ENCODE measurements at places on chromosomes 1 and 21. TPM values are rescaled to one million over a fixed set of nuclear protein-coding genes. Genes with fewer than 3 reads are reported as not detected.

GBP7 gene
- total RNA-seq, result not detected

DNA sequence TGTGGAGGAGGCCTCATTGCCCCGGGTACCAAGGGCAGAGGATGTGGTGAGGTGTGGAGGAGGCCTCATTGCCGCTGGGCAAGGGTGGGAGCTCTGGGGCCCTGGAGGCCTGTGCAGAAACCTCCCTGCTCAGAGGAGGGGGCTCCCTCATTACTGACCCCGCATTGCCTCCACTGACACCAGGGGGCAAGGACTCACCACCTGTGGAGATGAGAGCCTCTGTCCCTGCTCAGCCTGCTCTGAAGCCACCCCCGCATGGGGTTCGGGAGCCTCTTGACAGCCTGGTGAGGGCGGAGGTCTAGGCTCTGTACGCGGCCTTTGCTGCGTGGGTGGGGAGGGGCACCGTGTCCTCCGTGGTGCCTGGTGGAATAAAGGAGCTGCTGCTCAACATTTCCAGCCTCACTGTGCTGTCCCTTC is 95.0 kb upstream of the COL6A1 start:
- DNase-seq, result no peak

- DNase-seq, result no peak
These were observed 2.3 kb downstream of the IL20 start for GRCh38 chr1:206867716-206868115.

IL20 gene
- total RNA-seq, result not detected

DNA sequence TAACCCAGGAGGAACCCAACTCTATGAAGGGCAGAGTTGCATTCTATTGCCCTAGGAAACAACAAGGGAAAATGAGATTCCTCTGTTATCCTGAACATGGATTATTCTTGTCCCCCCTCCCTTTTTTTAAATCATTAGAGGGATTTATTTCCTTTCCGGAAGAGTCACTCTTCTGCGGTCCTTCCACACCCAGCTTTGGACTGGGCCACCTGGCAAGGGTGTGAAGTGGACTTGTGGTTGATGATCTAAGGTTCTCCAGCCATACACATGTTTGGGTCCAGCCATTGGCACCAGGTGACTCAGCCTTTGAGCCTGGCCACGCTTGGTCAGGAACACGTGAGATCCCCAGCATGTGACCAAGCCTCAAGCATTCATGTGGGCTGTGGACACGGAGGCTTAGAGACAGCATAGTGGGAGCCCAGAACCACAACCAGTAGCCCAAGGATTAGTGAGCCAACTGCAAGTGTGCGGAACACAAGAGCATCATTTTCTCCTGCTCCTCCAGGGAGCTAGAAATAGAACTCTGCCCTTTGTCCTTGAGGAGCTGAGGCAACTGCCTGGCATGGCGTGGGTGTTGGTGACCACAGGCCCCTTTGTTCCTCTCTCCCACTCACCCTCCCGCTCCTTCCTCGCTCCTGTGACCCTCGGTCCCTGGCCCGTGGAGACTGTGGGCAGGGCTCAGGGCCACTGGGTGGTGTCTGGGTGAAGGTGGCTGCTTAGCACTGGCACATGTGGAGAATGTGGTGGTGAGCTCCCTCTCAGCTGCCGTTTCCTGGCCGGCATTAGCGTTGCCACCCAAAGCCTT is 50.1 kb downstream of the NENF start:
- DNase-seq, result no peak

DNA sequence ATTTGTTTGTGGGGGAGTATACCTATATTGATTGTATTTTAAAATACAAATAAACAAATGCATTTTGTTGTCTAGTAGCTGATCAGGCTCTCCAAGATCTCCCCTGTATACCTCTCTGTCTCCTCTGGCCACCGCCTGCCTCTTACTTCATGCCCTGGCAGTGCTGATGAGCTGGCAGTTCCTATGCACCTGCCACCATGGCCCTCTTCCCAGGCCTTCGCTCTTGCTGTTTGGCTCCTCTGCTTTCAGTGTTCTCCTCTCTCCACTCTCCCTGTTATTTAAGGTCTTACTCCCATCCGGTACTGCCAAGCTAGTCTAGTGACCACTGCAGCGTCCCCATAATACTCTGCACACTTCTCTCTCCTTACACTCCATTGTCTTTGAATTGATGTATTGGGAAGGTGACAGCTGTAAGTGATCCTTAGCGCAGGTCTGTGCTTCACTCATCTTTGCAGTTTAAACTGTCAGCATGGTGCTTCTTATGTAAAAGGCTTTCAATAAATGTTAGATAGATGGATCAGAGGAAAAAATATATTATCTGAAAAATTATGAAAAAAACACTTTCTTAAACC is 88.1 kb upstream of the ATP1A1 start:
- DNase-seq, result no peak

GRCh38 chr1:227541796-227542152 is 21.6 kb upstream of the ZNF678 start:
- DNase-seq, result no peak

NUP210L gene
- 0.21 TPM for total RNA-seq

DNA sequence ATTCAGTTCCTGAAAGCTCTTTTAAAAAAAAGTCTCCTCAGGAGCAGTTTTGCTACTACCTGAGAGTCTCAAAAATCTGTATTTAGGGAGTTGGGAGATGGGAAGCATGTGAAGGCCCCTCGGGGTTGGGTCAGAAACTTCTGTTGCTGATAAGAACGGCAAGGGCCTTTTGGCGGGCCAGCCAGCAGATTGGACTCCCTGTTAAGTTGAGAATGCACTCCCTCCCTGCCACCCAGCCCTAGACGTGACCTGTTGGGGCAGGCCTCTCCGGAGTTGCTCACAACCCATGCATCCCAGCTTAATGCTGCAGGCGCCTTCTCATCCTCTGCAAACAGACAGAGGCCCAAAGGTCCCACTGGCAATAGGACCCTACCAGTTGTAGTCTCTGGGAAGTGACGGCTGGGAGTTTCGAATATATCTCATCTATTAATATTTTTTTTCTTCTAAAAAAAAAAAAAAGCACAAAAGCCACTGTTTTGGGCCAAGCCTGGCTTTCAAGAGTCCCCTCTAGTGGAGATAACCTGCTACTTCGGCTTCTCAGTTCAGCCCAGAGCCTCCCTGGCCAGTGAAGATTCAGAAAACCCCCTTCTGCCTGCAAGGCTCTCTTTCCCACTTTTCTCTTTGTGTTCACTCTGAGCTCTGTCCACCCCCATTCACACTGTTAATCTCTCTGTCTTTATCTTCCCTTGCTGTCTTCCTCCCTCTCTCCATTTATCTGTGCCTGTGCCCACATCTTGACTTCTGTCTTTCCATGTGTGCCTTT is 5.3 kb downstream of the PLXNA2 start:
- DNase-seq, result no peak

- no peak for DNase-seq
These were observed 136.2 kb downstream of the SLC35F3 start for GRCh38 chr1:234040446-234041317.

PLA2G2D gene
- not detected for total RNA-seq

- DNase-seq, result no peak
These were observed 88.0 kb downstream of the CD247 start for GRCh38 chr1:167430134-167430848.

- no peak for DNase-seq
These were observed 5.8 kb upstream of the MPZL1 start for GRCh38 chr1:167716000-167716271.

DNA sequence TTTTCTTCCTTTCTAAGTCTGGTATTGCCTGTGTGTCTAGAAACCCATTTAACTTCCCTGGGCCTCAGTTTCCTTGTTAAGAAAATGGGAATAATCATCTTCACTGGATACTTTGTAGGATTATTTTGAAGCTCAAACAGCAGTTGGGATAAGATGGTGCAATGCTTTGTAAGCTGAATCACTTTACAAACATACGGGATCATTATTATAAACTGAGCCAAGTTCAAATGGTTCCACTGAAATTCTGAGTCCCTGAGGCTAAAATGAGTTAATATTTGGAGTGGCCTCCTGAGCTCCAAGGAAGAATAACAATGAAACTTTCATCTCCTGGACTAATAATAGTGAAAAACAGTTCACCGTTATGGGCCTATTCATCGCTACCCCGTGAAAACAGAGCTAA is 388.0 kb downstream of the PLPP3 start:
- DNase-seq, result no peak

- DNase-seq, result no peak
These were observed 57.1 kb upstream of the COL18A1 start for GRCh38 chr21:45347712-45348499.

LCE3D gene
- total RNA-seq, result not detected

ACTN2 gene
- total RNA-seq, result 14.2 TPM

CLDN19 gene
- 0.69 TPM for total RNA-seq

- peak; percentile 39 for DNase-seq
These were observed 24.8 kb upstream of the THEM4 start for GRCh38 chr1:151934048-151934493.

- DNase-seq, result no peak
These were observed 13.0 kb downstream of the IL20 start for GRCh38 chr1:206878456-206878855.

- no peak for DNase-seq
These were observed 26.7 kb downstream of the PIGM start for GRCh38 chr1:160005070-160005469.

ITLN1 gene
- 3.4 TPM for total RNA-seq

GRCh38 chr1:151058692-151059091 is 730 bp downstream of the CDC42SE1 start:
- DNase-seq, result no peak

- DNase-seq, result no peak
These were observed 59.9 kb downstream of the ZBTB18 start for GRCh38 chr1:244111027-244111426.

DNA sequence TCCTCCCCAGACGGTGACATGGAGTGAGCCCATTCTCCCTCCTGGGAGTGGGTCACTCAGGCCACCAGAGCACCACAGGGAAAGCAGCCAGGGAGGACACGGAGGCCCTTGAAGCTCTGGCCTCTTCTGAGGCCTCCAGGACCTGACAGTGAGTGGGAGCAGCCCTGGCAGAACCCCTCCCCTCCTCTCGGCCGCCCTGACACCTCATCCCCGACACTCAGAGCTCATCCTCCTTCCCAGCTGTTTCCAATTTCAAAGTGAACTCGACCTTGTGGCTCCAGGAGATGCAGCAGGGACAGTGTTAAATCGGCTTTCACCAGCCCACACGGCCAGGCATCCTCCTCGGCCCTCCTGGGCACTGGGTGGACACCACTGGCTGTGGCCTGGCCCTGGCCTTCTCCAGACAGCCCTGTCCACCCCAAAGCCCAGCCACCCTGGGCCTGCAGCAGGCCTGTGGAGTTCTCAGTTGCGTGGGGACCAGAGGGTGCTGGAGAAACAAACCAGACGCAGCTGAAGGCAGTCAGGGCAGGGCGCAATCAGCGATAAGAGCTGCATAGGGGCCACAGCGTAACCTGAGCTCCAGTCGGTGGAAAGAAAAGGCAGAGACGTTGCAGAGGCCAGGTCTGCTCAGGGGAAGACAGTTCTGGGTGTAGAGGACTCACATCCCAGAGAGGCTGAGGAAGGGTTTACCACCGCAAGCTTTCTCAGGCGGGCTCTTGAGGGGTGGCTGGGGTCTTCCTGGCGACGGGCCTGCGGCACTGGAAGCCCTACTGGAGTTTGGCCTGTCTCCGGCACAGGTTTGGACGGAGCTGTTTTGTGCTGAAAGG is 27.1 kb downstream of the FTCD start:
- no peak for DNase-seq

GRCh38 chr21:43210454-43211071 is 41.8 kb downstream of the CRYAA start:
- no peak for DNase-seq

GRCh38 chr1:81186261-81186660 is 614.5 kb upstream of the ADGRL2 start:
- DNase-seq, result no peak

MLLT11 gene
- total RNA-seq, result 4.8 TPM

GRCh38 chr1:198117267-198117666 is 39.5 kb upstream of the NEK7 start:
- DNase-seq, result no peak

DNA sequence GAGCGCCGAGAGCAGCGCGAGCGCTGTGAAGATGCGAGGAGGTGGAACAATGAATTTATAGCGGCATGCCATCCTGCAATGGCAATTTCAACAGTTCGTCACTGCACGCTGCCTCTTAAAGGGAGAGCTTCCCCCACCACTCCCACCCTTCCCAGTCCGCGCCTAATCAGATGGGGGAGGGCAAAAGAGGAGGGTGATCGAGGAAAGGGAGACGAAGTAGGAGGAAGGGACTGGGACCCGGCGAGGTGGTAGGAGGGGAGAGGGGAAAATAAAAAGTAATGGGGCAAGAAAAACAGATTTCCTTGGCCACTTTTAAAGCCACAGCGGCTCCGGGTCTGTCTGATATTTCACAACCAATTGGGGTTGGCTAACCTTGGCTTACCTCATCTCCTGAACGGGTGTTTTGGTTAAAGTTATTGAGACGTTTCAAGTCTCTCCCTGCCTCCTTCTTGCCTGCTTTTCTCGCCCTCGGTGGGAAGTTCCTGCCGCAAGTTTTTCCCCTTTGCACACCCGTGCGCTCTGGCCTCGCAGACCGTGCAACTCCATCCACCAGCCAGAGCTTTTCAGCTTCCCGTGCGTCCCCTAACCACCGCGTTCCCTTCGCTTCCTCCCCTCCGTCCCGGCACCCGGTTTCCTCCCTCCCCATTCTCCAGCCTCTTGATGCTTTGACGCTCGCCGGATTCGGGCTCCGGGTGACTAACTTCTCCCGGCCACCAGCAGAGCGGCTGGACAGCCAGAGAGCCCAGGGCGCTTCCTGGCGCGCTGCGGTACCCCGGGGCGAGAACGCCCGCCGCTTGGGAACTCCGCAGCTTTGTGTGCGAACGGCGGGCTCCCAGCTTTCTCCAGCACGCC is at the start of gene ADAMTS5:
Gene ADAMTS5, minus strand, starts transcription at position 27 of the 852 bp plus-strand sequence. CDS start 697 bp downstream, outside the sequence.
- no peak for DNase-seq

DNA sequence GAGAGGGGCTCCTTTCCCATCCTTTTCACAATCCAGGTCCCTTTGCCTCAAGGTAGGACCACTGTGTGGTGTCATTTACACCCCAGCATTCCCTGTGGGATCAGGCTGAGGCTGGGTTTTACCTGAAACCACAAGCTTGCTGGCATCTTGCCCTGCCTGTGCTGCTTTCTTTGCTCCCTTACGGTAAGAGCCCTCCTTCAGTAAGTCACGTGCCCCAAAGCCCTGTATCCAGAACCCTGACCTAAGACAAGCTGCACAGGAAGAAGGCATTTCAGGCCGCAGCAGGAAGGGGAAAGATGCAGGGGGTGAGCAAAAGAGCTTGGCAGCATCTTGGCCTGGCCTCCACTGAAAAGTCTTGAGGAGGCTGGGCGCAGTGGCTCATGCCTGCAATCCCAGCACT is 58.4 kb downstream of the KLHDC7A start:
- DNase-seq, result no peak

DNA sequence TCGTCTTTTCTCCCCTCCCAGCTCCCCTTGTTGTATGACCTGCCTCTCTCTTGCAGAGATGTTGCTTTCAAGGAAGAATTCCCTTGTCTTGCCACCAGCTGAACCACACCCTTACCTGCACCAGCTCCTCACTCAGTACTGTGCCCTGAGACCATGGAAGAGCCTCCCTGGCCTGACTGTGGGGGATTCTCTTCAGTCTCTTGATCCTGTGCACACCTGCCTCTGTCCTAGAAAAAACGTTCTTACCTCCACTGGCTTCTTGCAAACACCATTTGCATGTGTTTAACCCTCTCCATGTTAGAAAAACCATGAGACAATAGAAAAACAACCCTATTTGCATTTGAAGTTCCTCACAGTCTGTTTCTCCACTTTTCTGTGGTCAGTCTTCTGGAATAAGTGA is 43.3 kb upstream of the FCRL4 start:
- DNase-seq, result no peak

GRCh38 chr1:212670301-212670700 is 29.3 kb downstream of the BATF3 start:
- DNase-seq, result no peak

Data from urinary bladder (tissue), 4 donors.